Activated T-cell treated with anti-CD3 and anti-CD28 coated beads, Interleukin-2, amount 50 U/mL, for 48 hours (primary cell): ENCODE measurements at places on chromosomes 1 and 21.

GRCh38 chr1:55277377-55278130 lies 62.4 kb upstream of the USP24 start:
- peak; percentile 91 for DNase-seq

- no peak for DNase-seq
Measured at GRCh38 chr1:12621346-12622335, 3.6 kb upstream of the DHRS3 start.

GRCh38 chr1:156923670-156924477 lies 3.4 kb downstream of the LRRC71 start:
- no peak for DNase-seq

DNA sequence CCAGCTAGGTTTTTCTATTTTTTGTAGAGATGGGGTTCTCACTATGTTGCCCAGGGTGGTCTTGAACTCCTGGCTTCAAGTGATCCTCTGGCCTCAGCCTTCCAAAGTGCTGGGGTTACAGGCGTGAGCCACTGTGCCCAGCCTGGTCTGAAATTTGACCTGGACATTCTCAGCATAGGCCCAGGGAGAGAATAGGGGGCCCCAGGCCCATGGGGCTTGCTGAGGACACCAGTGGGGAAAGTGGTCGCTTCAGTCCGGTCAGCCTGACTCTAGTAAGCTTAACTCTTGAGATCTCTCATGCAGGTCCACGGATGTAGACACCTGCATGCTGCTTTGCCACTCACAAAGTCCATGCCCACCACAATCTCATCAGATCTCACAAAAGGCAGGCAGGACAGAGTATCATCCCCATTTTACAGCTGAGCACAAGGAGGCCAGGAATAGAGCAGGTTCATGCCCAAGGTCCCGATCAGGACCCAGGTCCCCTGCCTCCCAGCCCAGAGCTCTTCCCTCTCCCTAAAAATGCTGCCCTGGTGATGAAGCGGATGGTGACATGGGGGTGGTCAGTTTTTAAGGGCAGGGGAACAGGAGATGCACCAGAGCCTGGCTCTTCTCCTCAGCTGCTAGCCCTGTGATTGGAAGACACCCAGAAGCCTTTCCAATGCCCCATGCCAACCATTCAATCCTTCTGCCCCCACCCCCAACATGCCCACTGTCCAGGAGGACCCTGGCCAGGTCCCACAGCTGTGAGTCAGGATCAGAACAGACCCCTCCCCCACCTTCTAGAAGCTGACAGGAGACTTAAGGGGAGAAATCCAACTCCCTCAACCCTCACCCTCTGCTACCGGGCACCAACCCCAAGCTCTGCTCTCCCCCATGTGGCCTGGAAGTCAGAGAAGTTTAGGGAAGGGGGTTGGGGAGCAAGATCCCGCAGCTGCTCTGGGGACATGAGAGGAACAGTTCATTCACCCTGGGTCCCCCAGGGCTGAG lies 1.8 kb downstream of the FHL3 start:
- DNase-seq: no peak

DNA sequence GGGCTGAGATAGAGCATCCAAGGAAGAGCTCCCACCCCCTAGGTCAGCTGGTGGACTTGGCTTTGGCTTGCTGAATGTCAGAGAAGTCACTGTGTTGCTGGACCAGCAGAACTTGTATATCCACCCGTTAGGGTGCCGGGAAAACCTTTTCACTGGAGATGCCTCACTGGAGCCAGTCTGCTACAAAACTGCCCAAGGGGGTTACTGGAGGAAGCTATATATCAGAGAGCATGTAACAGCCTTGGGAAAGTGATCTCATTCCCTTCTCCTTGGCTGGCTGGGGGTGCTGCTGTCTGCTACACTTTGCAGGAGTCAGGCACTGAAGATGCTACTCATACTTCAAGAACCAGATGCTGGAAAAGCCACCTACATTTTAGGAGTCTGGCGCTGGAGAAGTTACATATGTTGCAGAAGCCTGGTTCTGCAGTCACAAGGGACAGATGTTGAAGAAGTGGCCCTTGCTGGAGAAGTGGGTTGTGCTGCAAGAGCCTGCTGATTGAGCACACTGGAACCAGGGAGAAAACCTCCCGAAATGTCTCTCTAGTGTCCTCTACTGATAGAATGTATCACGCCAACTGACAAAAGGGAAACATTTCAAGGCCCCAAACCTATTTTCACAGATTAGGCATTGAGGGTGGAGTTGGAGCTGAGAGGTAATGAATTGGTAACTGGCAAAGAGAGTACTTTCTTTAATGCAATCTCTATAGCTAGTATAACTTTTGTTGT lies 250.6 kb downstream of the SPATA17 start:
- no peak for DNase-seq

DNA sequence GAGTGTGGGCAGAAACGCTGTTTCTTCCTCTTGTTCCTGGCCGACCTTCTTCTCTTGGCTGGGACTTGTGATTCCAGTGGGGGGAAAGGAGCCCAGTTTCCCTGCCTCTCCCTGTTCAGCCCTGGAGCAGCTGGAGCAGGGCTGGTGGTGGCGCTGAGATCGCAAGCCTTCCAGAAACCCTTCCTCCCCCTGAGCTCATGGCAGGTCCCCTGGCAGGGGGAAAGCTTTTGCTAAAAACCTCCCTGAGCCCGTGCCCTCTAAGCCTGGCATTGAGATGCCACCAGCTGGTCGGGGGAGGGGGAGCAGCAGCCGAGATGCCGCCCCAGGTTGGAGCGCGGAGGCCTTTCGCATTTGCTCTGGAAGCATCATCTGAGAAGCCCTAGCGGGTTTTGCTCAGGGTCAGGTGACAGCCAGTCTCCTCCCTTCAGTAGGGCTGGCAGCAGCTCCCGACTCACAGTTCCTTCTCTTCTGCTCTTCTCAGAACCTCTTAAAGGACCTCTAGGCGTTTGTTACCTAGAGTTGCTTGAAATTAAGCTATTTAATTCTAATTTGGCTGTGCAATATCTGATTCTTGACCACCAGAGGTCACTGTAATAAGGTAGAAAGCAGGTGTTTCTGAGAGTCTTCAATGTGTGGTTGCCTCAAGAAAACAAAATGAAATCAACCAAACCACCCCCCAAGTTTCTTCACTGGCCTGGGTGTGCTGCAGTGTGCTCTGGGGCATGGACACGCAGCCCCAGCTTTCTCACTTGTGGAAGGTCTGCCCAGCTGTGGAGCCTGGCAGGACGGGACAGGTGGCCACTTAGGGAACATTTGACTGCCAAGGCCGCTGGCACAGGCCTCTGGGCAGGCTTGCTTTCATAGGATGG lies 257.3 kb downstream of the CAMTA1 start:
- DNase-seq: no peak

DNA sequence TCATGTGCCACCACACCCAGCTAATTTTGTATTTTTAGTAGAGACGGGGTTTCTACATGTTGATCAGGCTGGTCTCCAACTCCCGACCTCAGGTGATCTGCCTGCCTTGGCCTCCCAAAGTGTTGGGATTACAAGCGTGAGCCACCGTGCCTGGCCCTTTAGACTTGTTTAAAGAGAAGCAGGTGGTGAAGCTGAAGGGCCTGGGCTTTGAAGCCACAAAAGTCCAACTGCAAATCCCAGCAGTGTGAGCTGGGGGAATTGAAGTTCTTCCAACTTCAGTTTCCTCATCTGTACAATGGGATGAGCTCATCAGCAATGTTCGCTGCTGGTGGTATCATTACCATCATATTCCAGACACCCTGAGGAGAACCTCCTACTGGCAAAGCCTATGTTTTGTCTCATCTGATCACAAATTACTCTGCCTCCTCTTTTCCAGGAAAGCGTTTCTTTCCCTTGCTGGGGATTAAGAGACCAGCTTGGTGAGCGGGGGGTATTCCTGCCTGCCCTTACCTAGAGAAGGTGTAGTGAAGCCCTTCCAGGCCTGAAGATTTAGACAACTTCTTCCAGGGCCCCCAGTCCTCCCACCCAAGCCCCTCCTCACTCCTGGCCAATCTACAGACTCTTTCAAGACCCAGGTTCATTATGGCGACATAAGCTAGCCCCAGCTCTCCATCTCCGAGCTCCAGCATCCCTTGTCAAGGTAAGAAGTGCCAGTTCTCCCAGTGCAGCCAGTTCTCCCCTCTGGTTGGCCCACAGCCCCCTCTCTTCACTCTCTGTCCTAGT lies 2.4 kb upstream of the SHISA4 start:
- DNase-seq: no peak

DNA sequence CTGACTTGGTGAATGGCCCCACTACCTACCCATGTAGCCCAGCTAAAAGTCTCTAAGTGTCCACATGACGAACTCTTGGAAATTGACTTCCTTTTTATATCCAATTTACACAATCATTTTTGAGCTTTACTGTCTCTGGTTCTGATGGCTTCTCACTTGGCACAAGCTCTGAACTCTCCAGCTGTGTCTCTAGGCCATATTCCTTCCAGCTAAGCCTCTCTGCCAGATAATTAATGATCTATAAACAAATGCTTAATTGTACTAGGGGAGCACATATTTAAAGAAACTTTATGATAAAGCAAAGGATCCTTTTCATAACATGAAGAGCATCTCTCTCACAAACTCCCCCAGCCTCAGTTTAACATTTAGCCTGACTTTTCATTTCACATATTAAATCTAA lies 16.3 kb upstream of the BEND5 start:
- DNase-seq: no peak

- DNase-seq: no peak
Measured at GRCh38 chr1:72986591-72987290, 704.4 kb upstream of the NEGR1 start.

DNA sequence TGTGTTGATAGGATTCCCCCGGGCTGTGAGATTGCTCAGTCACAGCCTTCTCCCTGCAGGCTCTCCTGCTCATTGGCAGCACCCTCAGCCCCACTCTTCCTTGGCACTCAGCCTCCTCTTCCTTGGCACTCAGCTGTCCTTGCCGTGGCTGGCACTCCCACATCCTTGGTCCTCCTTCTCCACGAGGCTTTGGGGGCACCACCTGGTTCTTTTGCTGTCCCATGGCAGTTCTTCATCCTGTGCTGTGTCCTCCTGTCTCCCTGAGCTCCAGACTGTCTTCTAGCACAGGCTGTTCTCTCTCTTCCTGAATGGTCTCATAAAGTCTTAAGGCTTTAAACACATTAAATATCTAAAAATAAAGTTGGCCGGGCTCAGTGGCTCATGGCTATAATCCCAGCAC lies 27.0 kb downstream of the PKNOX1 start:
- DNase-seq: no peak

DNA sequence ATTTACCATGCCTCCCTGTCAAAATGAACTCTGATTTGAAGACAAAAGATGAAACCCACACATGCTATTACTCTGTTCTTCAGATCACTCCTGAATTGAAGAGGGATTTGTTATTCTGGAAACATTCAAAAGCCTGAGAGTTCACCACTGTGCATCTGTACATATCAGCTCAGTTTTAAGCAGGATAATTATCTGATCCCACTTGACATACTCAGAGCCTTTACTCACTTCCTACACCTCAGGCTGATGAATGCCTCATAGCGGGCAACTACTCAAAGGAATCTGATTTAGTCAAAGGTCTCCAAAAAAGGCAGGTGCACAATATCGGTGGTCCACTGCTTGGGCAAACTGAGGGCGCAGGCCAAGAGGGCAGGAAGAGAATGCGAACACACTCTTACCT lies 47.5 kb upstream of the LPAR3 start:
- no peak for DNase-seq

DNA sequence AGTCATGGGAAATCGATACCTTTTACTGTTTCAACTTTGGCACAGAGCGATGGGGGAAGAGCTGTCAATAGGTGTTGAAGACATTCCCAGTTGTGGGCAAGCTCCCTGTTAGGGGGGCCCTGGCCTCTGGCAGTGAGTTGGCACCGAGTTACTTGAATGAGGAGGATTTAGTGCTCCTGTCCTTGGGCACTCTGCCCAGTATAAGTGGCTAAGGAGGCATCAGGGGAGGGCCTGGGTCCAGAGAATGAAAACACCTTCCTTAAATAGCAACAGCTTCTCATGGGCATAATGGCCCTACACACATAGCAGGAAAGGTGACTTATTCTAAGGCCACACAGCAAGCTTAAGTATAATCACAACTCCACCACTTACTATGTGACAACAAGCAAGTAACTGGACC lies 664.4 kb downstream of the PTPRU start:
- no peak for DNase-seq
